Stimulated activated CD4-positive, alpha-beta T cell treated with anti-CD3 and anti-CD28 coated beads, Interleukin-4, amount 100 ng/mL, for 48 hours (primary cell): ENCODE measurements at places on chromosomes 13 and 19.

- DNase-seq = no peak
Observed at GRCh38 chr19:6970021-6970420, 51.2 kb downstream of the MBD3L2B start.

DNA sequence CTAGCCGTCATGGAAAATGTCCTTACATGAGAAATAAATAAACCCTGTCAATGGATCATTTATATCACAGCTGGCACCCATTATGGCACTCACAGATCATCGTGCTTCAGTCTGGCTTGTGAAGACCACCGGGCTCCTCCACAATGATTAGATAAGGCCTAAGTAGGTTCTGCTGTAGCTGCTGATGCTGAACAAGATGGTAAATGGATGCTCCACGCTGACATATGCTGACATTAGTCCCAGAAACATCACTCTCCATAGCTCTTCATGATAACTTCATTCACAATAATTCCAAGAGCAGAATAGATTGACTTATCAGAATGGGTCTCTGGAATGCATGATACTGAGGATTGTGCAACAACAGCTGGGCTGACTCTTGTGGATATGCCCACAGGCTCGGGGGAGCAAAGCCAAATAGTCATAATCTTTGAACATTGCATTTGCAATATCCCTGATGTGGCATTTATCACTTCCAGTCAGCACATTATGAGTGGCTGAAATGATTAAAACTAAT, 63.8 kb upstream of the RXFP2 start:
- no peak for DNase-seq

DNA sequence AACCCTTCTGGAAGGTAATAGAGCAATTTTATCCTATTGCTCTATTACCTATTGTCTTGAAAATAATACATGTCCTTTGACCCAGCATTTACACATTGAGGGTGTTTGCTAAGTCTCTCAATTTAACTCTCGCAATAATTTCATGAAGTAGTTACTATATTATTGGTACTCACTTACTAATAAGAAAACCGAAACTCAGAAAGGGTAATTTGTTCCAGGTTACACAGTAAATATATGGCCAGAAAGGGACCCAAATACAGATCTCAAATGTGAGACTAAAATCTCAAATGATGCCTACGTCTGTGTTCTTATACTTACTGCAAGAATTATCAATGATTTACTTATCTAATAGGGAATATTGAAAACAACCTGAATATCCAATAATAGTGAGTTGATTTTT, 29.7 kb upstream of the FAM216B start:
- no peak for DNase-seq

GRCh38 chr19:43644181-43644580, 4.5 kb upstream of the CADM4 start:
- no peak for DNase-seq

DNA sequence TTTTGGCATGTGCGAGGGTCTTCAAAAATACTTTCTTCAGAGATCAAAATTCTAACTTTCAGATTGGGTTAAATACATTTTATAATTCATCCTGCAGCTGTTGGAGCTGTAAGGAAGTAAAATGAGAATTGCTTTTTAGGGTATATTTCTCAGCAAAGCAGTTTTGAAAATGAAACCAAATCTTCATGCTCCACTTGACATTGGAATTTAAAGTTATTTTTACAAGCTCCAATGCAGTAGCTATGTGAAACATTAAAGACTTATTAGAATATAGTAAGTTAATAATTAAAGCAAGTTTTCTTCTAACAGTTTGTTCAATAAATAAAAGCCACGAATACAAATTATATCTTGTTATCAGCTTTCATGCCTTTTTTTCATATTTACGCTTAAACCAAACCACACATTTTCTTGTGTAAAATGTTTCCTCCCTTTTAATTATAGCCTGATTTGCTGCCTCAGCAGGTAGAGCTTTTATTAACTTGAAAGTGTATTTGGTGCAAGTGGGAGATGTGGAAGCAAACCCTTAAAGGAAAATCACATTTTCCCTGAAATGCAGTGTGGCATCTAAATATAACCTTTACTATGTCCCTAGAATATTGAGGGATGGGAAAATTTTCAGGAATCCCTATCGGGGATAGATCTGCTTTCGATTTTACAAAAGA, 12.4 kb upstream of the MICU2 start:
- DNase-seq = no peak

- DNase-seq = no peak
Observed at GRCh38 chr13:100403675-100404074, 184.9 kb downstream of the GGACT start.

GRCh38 chr13:73223372-73223781, 164.6 kb downstream of the KLF5 start:
- DNase-seq = no peak

DNA sequence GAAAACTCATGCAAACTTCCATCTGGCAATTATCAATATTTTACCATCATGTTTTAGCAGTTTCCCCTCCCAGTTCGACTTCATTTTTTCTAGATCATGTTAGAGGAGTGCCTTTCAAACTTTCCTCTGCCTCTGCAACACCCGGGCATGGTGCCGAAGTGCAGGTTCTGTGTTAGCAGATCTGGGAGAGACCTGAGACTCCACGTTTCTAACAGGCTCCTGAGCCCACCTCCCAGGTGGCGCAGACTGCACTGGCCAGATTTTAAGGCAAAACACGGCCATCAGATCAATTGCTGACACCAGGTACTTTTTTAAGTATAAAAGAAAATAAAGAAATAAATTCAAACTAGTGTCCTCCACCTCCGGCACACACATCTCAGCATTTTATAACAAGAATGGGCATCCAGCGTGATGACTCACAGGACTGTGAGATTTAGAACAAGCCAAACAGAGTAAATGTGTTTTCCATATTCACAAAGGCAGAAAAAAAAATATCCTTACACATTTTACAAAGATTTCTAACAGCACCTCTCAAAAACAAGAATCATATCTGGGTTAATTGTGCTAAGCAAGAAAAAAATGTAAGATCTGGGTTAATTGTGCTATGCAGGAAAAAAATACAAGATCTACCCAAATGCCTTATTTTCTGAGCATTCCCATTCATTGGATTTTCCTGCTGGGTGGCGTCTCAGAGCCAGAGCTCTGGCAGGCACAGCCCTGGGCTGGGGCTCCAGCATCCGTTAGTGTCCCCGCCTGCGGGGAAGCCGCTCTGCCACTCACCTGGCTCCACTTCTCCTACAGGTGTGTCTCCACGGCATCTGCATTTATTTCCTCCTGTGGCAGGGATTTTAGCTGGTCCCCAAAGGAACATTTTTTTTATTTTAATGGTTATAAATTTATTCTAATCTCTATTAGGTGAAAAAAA, 127.9 kb upstream of the SOX1 start:
- DNase-seq = no peak

- no peak for DNase-seq
Observed at GRCh38 chr19:42411581-42412178, 15.5 kb downstream of the LIPE start.

GRCh38 chr19:8261347-8261746, 46.8 kb downstream of the CD320 start:
- no peak for DNase-seq

DNA sequence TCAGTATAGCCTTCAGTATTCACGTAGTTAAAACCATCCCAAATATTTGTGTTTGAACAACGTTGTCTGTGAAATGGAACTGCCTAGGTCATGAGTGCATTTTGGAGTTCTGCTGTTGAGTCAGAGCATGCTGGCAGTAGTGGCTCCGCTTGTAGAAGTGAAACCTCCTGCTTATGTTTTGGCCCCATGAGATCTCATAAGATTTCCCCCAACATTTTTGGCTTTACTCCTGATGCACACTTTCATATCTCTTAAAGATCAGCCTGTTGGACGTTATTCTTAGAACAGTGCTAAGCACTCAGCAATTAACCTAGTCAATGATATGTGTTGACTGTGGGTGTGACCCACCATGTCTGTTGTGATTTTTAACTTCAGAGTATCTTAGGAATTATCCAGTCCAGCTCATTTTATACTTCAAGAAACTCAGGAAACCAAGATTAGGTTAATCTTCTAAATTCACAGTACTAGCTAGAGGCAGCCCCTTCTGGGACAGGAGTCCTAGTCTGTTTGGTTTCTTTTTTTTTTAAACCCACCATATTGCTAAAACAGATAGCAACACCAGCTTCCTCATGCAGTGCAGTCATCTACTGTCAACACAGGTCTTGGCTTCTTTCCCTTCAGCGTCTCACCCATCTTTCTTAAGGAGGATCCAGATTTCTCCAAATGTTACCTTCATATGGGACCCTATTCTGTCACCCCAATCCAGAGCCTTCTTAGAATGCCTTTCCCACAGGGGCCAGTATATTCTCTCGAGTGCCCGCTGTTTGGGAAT, 26.2 kb downstream of the RAP2A start:
- no peak for DNase-seq

GRCh38 chr19:9354651-9355050, 8.2 kb upstream of the ZNF177 start:
- no peak for DNase-seq

DNA sequence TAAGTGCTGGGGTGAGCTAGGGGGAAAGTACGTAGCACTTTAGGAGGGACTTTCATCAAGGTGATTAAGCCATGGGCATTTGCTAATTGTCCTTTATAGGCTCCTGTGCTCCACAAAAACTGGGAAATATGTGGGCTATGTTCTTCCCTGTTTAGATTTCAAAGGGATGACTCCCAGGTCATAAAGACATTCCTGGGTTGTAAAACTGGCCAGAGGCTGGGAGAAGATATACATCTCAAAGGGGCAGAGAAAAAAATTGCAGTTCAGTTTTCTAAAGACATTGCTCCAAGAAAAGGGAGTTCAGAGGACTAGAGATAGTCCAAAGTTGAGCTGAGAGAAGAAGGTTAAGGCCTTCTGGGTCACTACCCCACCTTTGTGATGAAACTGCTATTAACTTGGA, 204.8 kb downstream of the MYO16 start:
- DNase-seq = no peak
